Epithelial cell of alveolus of lung (primary cell): ENCODE measurements at places on chromosomes 7 and 10. TPM values are rescaled to one million over a fixed set of nuclear protein-coding genes. Genes with fewer than 3 reads are reported as not detected.

ASAH2 gene
- total RNA-seq = 0.56 and 0.65 TPM in 2 replicates

COL13A1 gene
- total RNA-seq = 3.7 and 22.6 TPM in 2 replicates

ST8SIA6 gene
- total RNA-seq = under 0.01 and 0.88 TPM in 2 replicates

RET gene
- total RNA-seq = 0.08 and 3.9 TPM in 2 replicates

SEC31B gene
- 0.39 and 5.7 TPM in 2 replicates for total RNA-seq

OR6B1 gene
- not detected in 2 replicates for total RNA-seq

HABP2 gene
- not detected in 2 replicates for total RNA-seq

DPP6 gene
- not detected in 2 replicates for total RNA-seq

DLX5 gene
- 0.13 TPM in 1 of 2 replicates, not detected in the other for total RNA-seq

FAM131B gene
- 3.1 and 3.9 TPM in 2 replicates for total RNA-seq

FAM25A gene
- not detected in 2 replicates for total RNA-seq

TSPAN12 gene
- total RNA-seq = 2.2 and 27.5 TPM in 2 replicates

TSPAN33 gene
- 0.13 and 1.0 TPM in 2 replicates for total RNA-seq

NPY4R2 gene
- 0.13 TPM in 1 of 2 replicates, not detected in the other for total RNA-seq

LBX1 gene
- total RNA-seq = not detected in 2 replicates

WDR86 gene
- total RNA-seq = 1.7 and 16.6 TPM in 2 replicates

CLCN1 gene
- 0.13 TPM in 1 of 2 replicates, not detected in the other for total RNA-seq

TDRD1 gene
- total RNA-seq = not detected in 2 replicates

PLXNA4 gene
- 0.65 and 2.7 TPM in 2 replicates for total RNA-seq

PIP gene
- not detected in 2 replicates for total RNA-seq

GHRHR gene
- total RNA-seq = not detected in 2 replicates

BEND7 gene
- 3.2 and 4.4 TPM in 2 replicates for total RNA-seq

LRIT1 gene
- total RNA-seq = not detected in 2 replicates

AGAP5 gene
- total RNA-seq = 0.13 and 4.4 TPM in 2 replicates

ADIRF gene
- 2.7 and 24.5 TPM in 2 replicates for total RNA-seq

CTTNBP2 gene
- total RNA-seq = 7.4 and 7.6 TPM in 2 replicates

GRM3 gene
- total RNA-seq = not detected in 2 replicates

HIBADH gene
- 38.2 and 51.5 TPM in 2 replicates for total RNA-seq

POP7 gene
- 29.5 and 44.6 TPM in 2 replicates for total RNA-seq

AKR1C4 gene
- not detected in 2 replicates for total RNA-seq

TRA2A gene
- total RNA-seq = 14.2 and 88.5 TPM in 2 replicates

PLCE1 gene
- total RNA-seq = 0.24 and 1.6 TPM in 2 replicates

NPTX2 gene
- 0.96 and 1.3 TPM in 2 replicates for total RNA-seq

SFMBT2 gene
- total RNA-seq = 1.6 and 4.8 TPM in 2 replicates

MRPL43 gene
- total RNA-seq = 83.3 and 101 TPM in 2 replicates

GRID2IP gene
- total RNA-seq = 0.08 TPM in 1 of 2 replicates, not detected in the other

AKR1C8 gene
- total RNA-seq = not detected in 2 replicates

PTF1A gene
- total RNA-seq = not detected in 2 replicates

TEX36 gene
- not detected in 2 replicates for total RNA-seq

STEAP1B gene
- 4.4 and 9.4 TPM in 2 replicates for total RNA-seq
